ENCODE measurements at places on chromosomes 3 and 15.
A peak's percentile ranks its signal among the peaks of the same experiment; 100 is the strongest.

- no peak for DNase-seq
Measured at GRCh38 chr3:14175383-14176037, 2.9 kb downstream of the XPC start.

DNA sequence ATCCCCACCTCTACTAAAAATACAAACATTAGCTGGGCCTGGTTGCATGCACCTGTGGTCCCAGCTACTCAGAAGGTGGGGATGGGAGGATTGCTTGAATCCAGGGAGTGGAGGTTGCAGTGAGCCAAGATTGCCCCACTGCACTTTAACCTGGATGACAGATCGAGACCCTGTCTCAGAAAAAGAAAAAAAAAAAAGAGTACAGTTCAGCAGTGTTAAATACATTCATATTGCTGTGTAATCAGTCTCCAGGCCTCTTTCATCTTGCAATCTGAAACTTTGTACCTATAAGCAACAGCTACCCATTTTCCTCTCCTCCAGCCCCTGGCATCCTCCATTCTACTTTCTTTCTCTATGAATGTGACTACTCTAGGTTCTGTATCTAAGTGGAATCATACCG lies 61.2 kb downstream of the LPP start:
- no peak for DNase-seq

- DNase-seq = no peak
Measured at GRCh38 chr3:195453236-195453635, 10.4 kb upstream of the ACAP2 start.

DNA sequence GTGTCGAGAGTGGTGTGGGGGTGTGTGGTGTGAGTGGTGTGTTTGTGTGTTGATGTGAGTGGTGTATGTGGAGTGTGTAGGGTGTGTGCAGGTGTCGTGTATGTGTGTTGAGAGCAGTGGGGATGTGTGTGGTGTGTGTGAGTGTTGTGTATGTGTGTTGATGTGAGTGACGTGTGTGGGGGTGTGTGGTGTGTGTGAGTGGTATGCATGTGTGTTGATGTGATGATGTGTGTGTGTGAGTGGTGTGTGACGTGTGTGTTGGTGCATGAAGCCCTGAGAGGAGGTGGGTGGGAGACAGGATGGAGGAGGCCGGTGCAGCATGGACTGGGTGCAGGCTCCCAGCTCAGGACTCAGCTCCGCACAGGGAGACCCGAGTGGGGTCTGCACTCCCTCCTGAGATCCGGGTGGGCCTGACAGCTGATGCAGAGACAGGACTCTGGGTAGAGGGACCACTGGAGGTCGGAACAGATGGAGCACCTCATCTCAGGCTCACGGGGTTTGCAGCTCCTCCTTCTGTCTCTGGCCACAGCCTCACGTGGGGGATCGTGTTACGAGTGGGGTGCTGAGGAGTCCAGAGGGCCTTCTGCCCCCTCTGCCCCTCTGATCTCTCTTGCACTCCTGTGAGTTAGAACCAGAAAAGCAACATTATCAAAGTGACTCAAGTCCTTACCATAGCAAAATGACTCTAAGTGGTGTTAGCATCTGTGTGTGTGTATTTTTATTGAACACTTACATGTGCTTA lies 41.3 kb downstream of the ARNT2 start:
- peak; percentile 36 for DNase-seq

GRCh38 chr3:42511736-42512135 lies 9.3 kb downstream of the VIPR1 start:
- DNase-seq = no peak

Data from glutamatergic neuron (in vitro differentiated cells).